Ascending aorta (tissue), 2 donors: ENCODE measurements at places on chromosomes 1 and 21. TPM values are rescaled to one million over a fixed set of nuclear protein-coding genes. Genes with fewer than 3 reads are reported as not detected.

GRCh38 chr1:119139403-119139802 is 1.1 kb downstream of the WARS2 start:
- peak overlapping the region; percentile 69 for H3K4me3 ChIP-seq
- H3K27ac ChIP-seq: peak overlapping the region; percentile 98
- DNase-seq: no peak
- peaks cover 4% of the 10 kb centered on the region for H3K4me1 ChIP-seq

DNA sequence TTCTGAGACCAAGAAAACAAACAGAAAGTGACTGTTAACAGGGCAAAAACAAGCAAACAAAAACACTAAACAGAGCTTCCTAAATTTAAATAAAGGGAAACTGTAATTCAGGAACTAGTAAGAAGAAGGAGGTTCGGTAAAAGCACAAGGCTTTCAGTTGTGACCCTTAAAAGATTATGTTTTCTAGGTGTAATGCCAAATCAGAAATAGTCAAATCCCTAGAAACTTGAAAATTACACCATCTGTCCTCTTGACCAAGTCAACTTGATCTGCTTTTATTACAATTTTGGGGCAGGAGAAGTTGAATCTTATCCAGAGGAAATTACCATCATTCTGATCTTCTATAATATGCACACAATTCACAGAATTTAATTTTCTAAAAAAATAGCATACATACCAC is 754.0 kb upstream of the ADGRL4 start:
- H3K27me3 ChIP-seq: no peaks in the 10 kb centered on the region
- no peaks in the 10 kb centered on the region for H3K36me3 ChIP-seq
- no peak overlapping the region for H3K27ac ChIP-seq
- no peaks in the 10 kb centered on the region for H3K4me1 ChIP-seq
- H3K4me3 ChIP-seq: no peak overlapping the region

DNA sequence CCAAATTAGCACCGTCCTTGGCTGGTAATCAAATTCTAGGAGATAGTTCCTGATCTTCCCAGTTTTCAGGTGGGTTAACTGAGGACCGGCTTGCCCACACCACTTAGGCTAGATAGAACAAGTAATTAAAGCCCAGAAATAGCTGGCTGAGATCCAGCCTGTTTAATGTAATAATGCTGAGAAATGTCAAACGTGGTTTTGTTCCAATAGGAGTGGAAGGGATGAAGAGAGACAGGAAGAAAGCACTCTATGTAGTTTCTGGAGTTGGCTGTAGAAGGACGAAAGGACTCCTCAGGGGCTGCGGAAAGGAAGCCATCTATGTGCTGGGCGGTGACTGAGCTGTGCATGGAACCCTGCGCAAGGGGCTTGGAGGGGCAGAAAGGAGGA is 18.6 kb downstream of the NAV1 start:
- no peak overlapping the region for H3K27ac ChIP-seq
- no peaks in the 10 kb centered on the region for H3K27me3 ChIP-seq
- no peak for DNase-seq
- no peaks in the 10 kb centered on the region for H3K36me3 ChIP-seq

The SLC9C2 gene
- not detected for total RNA-seq
